CD4-positive, alpha-beta T cell treated with Interleukin-1 beta for 1 hour (primary cell): ENCODE measurements at places on chromosomes 2 and 18.

GRCh38 chr2:158006961-158007719, 94.5 kb upstream of the UPP2 start:
- peak; percentile 3 for DNase-seq

DNA sequence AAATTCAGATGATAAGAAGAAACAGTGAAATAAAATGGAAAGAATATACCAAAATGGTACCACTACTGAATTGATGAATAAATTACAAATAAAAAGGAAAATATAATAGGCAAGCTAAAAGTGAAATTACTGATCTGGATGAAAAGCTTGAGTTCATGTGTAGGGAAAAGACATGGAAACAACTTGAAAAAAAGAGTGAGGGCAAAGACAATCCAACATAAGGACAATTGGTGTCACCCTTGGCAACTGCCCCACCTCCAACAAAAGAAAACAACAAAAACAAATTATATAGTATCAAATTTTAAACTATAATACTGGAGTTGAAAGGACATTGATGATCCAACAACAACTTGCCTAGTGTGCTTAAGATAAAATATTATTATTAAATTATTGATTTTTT, 37.6 kb downstream of the PPP1R1C start:
- no peak for DNase-seq

DNA sequence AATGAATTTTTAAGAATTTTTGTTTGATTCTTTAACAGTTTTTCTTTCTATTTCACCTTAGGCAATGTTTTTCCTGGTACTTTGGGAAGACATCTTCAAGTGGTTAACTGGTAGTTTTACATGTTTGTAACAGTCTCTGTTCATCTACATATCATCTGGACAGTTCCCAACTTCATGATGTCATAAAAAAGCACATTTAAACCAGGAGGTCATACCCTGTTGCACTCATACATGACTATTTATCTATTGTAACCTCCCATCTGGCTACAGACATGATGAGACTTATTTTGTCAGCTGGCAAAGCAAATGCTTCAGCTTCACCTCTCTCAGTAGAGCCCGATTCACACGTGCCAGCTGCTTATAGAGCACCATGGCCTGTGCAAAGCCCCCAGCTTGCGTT, 99.8 kb upstream of the YPEL5 start:
- no peak for DNase-seq

DNA sequence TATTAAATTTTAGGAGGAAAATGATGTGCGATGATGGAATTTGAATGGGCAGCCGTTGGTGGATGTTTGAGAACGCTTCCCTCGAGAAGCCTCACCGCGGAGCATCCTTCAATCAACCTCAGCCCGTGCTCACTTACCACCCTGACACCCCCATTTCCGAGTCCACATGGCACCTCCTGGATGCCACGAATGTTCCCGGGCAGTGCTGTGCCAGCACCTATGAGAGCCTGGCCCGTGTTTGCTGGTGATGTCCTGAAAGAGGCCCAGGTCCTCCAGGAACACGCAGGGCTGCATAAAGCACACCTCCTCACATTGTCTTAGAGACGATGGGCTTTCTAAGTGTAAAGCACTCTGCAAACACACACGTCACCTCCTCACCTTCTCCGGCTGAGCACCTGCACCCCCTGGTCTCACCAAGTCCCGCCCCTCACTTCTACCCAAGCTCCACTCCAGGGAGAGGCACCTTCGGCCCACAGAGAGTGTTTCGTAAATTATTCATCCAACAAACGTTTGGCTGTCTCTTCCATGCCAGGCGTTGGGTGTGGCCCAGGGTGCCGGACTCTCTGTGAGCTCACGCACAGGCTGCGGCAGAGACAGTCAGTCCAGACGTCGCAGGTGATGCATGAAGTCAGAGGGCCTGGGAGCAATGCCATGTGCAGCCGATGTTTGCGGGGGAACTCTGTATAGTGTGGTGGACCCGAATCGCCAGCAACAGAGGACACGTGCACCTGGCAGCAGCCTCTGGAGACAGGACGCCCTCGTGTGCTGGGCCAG, 150.0 kb downstream of the TPO start:
- DNase-seq, result no peak

DNA sequence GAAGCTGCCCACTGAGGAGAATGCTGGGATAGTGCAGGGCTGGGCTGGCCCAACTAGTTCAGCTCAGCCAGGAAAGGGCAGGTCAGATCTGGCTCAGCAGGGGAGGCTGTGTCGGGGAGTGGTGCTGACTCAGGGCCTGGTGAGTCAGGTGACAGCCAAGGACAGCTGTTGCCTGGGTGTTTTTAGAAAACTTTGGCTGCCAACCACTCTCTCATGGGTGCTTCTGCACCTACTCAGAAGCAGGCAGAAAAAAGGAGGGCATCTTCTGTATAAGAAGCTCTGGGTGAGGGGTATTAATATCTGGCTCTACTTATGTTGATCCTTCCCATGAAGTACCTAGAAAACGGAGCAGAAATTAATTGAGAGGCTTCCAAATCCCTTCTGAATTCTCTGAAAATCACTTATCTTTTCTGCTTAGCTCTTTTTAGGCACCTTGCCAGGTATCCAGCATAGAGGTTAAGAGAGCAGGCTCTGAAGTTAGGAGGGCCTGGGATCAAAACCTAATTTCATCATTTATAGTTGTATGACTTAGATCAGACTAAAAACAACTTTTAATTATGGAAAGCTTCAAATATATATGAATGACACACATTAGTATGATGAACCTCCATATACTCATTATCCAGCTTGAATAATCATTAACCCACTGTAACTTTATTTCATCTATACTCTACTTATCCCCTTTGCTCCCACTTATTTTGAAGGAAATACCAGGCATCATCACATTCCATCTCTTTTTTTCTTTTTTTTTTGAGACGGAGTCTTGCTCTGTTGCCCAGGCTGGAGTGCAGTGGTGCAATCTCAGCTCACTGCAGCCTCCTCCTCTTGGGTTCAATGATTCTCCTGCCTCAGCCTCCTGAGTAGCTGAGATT, 15.5 kb upstream of the RAB10 start:
- no peak for DNase-seq

GRCh38 chr18:69220529-69220928, 180.2 kb upstream of the DOK6 start:
- DNase-seq, result no peak

DNA sequence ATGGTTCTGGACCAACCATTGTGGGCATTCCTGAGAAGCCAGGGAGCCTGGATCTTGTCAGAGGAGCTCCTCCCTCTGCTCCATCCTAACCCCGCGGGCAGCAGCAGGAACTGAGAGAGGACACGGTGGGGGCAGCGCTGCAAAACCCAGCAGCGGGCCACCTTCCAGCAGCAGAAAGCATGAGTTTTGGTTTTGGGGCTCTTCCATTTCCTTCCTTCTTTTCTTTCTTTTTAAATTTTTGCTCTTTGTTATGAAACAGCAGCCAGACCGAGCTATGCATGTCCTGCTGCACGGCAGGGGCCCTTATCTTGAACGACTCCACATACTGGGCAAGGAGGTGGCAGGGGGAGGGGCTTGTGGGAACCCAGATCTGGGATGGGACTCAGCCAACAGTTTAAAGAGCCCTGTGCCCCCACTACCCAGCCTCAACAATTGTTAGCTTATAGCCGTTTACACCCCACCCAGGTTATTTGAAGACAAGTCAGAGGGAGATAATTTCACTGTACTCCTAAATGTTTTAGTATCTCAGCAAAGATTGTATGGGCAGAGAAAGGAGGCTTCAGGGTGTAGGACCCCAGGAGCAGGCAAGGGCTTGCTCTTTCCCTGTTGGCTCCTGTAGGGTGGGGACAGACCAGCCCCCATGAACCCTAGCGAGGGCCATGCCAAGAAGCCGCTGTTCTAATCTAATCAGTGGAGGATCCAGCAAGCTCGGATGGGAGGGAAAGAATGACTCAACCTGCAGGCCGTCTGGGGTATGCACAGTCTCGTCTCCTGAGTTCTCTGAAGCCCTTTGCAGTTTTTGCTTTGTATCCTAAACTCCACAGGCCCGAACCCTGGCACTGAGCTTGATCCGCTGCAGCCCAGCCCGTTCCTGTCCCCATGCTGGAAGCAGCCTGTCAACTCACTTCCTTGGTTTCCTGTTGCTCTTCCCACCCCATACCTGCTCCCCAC, 75.3 kb downstream of the LRRFIP1 start:
- no peak for DNase-seq

- no peak for DNase-seq
Measured at GRCh38 chr2:38120829-38121228, 44.9 kb upstream of the CYP1B1 start.

DNA sequence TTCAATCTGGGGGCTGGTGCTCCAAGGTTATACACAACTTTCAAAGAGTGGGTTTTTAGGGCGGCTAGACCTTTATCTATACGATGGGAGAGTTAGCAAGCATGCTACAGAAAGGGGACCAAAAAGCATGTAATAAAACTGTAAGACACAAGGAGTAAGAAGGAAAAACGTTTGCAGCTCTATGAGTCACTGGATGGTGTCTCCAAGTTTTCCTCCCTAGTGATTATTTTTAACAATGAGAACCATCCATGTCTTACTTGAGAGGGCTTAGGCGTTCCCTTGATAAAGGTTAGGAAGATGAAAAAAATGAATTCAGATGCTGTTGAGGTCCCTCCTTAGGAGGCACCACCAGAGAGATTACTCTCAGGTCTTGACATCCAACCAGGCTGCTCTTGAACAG, 75.9 kb downstream of the HRH4 start:
- DNase-seq, result no peak

DNA sequence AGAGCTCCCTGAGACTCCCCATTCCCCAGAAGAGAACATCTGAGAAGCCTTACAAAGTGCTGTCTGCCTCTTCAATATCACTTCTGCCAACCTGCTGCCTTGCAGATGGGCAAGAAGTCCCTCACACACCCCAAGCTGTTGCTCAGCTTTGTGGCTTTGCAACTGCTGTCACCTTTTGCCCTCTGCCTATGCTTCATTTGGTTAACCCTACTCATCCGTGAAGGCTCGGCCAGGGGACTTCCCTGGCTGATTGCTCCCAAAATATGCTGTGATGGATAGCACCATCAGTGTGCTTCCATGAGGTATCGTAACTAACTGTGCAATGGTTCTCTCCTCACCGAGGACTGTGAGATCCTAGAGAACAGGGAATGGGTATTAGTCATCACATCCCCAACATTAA, 88.9 kb upstream of the CYP1B1 start:
- DNase-seq, result no peak

DNA sequence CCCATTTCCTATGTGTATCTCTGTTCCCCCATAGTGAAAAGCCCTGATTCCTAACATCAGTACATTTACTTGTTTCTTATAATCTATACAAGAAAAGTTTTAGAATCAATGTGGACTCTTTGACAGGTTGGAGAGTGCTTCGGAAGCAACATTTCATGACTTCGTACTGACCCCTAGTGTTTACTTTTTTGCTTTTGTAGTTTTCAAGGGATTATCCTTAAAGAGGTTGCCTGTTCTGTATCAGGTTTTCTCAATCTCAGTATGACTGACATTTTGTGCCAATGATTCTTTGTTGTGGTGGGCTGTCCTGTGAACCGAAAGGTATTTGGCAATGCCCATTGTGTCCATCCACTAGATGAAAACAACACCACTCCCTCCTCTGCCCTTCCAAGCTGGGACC, 43.3 kb upstream of the SERPINB2 start:
- DNase-seq, result no peak

DNA sequence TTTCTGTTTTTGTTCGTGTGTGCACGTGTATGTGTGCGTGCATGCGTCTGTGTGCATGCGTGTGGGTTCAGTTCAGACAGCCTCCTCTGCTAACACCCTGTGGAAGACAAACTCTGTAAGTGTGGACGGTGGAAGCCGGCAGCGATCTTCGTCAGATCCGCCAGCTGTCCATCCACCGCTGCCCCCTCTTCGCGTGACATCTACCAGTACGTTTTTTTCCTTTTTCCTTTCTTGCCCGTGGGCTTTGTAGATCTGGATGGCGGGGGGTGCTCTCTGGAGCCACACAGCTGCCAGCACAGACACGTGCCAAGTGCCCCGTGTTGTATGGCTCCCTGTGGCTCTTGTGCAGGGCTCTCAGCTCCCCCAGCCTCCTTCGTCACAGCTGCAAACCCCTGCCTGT, 32.3 kb downstream of the ITGB1BP1 start:
- DNase-seq, result no peak

- DNase-seq, result no peak
Measured at GRCh38 chr2:148042219-148042618, 21.3 kb downstream of the MBD5 start.

DNA sequence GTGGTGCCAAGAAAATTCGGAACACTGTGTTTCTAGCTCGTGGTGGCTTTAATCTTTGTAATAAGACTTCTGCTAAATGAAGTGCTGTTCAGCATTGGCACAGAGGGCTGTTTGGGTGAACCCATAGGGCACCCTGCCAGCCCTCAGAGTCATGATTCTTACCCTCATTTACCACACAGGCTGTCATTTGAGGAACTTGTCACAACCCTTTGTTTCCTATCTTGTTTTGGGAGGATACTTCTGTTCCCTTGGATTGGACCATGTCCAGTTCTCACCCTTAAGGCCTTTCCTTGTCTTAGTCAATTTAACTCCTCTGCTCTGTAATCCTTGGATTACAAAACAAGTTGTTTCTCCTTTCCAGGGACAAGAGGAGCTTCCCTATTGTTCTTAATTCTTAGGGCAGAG, 225.7 kb downstream of the MTX2 start:
- DNase-seq, result no peak

DNA sequence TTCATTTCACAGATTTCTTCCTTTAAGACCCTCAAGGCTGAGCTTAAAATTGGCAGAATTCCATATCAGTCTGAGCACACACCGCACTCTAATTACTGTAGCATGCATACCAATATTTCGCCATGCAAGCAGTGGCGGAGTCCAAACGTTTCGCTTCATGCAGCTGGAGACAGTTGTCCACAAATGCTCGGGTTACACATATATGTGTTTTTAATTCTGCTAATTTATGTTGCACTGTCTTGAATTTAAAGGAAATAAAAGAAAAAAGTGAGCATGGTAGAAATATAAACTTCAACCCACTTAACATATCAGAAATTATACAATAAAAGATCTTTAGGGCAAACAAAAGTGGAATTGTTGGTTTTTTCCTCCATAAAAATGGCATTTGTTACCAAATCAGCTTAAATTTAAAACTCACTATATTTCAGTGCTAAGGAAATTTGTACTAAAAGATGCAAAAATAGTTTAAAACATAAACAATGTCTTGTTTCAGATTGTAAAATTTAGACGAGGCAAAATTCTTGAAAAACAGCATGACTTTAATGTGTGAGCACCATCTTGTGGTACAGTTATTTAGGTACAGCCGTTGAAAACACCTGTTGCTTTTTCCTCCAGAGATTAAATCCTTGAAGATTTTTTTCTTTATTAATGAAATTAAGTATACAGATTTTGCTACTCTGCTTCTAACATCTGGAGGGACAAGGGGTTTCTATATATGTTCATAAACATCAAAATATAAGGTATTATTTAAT, 24.1 kb upstream of the KANSL1L start:
- no peak for DNase-seq
